Kidney (tissue), 22 donors: ENCODE measurements at places on chromosomes 7 and 10. TPM values are rescaled to one million over a fixed set of nuclear protein-coding genes. Genes with fewer than 3 reads are reported as not detected.

TMEM72 gene
- 19.3 TPM for total RNA-seq

- no peak for DNase-seq
- H3K27me3 ChIP-seq = no peaks in the 10 kb centered on the region
- no peaks in the 10 kb centered on the region for H3K4me1 ChIP-seq
- H3K27ac ChIP-seq = no peak overlapping the region
Measured at GRCh38 chr10:129580010-129580409, 113.0 kb downstream of the MGMT start.

DNA sequence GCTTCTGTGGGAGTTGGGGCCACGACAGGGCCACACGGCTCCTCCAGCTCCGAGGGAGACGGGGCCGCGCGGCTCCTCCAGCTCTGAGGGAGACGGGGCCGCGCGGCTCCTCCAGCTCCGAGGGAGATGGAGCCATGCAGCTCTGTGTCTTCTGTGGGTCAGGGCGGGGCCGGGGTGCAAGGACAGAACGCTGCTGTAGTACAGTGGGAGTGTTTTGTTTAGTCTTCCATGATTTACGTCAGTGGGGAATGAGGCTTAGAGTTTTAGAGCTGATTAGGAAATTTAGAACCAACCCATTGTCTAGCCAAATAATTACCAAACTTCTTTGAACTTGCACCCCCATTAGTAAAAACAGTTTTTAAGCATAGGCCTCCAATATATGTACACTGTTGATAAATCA lies 32.9 kb upstream of the PRKAR1B start:
- no peaks in the 10 kb centered on the region for H3K4me1 ChIP-seq
- peak; percentile 22 for DNase-seq
- H3K27me3 ChIP-seq = no peaks in the 10 kb centered on the region
- no peaks in the 10 kb centered on the region for H3K36me3 ChIP-seq

LIPJ gene
- not detected for total RNA-seq

DNA sequence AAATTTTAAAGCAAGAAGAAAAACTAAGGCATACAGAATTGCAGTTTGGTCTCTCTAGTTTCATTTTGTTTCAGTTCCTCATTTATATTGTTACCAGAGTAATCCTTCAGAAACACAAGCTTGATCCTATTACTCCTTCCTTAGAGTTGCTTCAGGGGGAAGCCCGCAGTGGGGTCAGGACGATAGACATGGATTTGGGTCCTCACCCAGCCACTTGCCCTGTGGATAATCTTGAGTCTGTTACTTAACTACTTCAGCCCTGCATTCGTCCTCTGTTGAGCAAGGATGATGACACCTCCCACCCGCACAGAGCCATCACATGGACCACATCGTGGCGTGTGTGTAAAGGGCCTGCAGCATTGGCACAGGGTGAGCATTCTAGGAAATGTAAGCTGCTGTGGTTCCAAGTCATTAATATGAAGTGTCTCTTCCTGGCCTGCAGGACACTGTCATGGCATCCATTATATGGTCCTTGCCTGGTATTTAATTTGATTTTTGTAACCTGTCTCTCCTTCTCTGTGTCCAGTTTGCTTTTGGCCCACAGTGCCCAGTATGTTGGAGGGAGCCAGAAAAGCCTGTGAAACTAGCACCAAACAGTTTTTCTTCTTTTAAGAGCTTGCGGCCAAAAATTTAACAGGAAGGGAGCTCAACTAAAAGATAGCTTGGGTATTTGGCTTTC lies 111.2 kb downstream of the EEPD1 start:
- H3K36me3 ChIP-seq = no peaks in the 10 kb centered on the region
- no peak for DNase-seq
- H3K4me1 ChIP-seq = no peaks in the 10 kb centered on the region
- H3K27me3 ChIP-seq = no peaks in the 10 kb centered on the region

SLC29A3 gene
- 5.3 TPM for total RNA-seq

GRCh38 chr7:140390466-140391190 lies 7.7 kb downstream of the SLC37A3 start:
- H3K36me3 ChIP-seq = no peaks in the 10 kb centered on the region
- no peak overlapping the region for H3K27ac ChIP-seq
- no peaks in the 10 kb centered on the region for H3K4me1 ChIP-seq
- no peak overlapping the region for H3K4me3 ChIP-seq
- DNase-seq = no peak

CYP2E1 gene
- total RNA-seq = 2.9 TPM

CALN1 gene
- total RNA-seq = not detected
